IPS-NIHi11 (cell line): ENCODE measurements at places on chromosomes 4 and X.

- no peak for DNase-seq
These were observed 53.4 kb downstream of the FHDC1 start for GRCh38 chr4:152989554-152989970.

- no peak for DNase-seq
These were observed 36.3 kb downstream of the OPHN1 start for GRCh38 chrX:68396953-68397352.

- DNase-seq: peak; percentile 46
These were observed 8.6 kb downstream of the GALNT7 start for GRCh38 chr4:173177232-173177631.

DNA sequence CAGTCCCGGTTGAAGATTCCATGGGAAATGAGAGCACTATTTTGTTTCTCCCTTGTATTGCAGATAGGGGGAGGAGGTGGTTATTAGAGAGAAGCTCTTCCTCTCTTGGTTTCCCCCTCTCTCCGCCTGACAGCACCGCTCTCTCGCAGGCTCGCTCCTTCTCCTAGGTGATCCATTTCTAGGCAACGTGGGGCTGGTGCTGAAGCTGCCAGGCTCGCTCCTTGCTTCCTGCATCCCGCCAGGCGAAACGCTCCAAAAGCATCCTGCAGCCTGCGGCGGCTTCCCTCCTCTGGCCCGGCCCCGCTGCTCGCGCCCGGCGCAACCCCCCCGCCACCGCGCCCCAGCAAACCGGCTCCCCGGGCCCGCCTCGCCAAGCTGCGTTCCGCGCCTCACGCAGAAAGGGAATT is at the start of gene GRID2:
TSS of gene GRID2 (plus strand) at position 346 of the 407 bp plus-strand sequence.
- peak; percentile 67 for DNase-seq

GRCh38 chrX:68822641-68823410 is 6.0 kb upstream of the EFNB1 start:
- DNase-seq: peak; percentile 73
